ENCODE measurements at places on chromosomes 5 and 9.

DNA sequence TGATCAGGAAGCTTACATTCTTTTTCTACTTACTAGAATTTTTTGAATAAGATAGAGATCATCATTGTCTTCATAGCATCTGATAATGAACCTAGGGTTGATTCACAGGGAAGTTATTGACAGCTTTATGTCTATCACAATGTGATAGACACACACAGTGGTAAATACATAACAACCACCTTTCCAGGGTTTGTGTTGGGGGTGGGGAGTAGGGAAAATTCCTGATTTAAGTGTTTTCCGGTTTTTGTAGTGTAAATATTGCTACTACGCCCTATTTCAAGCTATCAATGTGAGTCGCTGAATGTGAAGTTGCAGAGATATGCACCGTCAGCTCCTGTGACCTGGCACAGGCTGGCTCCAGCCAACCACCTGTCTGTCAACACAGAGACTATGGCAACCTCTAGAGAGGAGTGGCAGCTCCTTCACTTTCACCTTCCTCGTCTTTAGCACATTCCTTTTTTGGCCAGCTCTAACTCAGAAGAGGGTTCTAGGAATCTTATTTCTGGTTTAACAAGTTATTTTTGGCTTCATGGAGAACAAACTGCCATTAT is 224.9 kb downstream of the MAT2B start:
- no peak for DNase-seq

GRCh38 chr9:84404095-84404686 is 63.6 kb upstream of the SLC28A3 start:
- DNase-seq = no peak

- DNase-seq = no peak
Measured at GRCh38 chr9:31783491-31783890, 601.0 kb upstream of the ACO1 start.

DNA sequence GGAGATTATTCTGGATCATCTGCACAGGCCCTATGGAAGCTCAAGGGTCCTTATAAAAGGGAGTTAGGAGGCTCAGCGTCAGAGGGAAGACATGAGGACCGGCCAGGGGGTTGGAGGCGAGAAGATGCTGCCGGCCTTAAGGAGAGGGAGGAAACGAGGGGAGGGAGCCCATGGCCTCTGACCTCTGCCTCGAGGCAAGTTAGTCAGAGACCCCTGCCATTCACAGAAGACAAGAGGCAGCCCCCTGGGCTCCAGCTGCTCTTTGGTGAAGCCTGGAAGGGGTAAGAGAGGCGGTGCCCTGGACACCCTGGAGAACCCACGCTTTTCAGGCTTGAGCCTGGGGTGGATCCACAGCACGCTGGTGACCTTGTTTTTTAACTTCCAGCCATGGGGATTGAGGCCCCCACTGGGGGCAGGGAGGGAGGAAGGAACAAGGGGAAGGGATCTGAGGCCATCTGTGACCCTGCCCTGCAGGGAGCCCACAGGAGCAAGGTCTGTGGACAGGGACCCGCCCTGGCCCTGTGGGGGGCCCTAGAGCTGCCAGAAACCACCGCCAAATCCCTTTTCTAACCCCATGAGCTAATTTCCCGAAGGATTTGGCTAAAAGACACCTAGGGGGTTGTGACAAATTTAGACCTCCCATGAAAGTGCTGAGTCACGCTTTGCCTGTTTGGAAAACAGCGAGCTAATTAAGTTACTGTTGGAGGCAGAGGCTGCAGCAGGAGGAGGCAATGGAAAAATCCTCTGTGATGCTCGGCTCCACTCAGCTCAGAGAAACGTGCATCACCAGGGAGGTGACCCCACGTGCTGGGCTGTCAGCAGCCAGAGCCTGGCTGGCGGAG is 49.7 kb downstream of the OLFM1 start:
- no peak for DNase-seq

- no peak for DNase-seq
Measured at GRCh38 chr5:172534229-172535107, 80.1 kb upstream of the SH3PXD2B start.

DNA sequence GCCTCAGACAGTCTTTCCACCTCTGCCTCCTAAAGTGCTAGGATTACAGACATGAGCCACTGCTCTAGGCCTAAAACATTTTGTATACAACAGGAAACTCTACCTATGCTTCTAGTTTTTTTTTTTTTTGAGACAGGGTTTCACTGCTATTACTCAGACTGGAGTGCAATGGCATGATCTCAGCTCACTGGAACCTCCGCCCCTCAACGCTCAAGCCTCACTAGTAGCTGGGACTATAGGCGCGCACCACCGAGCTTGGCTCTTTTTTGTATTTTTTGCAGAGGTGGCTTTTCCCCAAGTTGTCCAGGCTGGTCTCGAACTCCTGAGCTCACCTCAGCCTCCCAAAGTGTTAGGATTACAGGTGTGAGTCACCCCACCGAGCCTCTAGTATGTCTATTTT is 5.4 kb downstream of the HSPA9 start:
- no peak for DNase-seq
